ENCODE measurements at places on chromosomes 3 and 15.

- DNase-seq, result no peak
Measured at GRCh38 chr15:100909989-100910955, 8.9 kb upstream of the LRRK1 start.

- no peak for DNase-seq
Measured at GRCh38 chr3:171811295-171811912, 1.1 kb upstream of the PLD1 start.

DNA sequence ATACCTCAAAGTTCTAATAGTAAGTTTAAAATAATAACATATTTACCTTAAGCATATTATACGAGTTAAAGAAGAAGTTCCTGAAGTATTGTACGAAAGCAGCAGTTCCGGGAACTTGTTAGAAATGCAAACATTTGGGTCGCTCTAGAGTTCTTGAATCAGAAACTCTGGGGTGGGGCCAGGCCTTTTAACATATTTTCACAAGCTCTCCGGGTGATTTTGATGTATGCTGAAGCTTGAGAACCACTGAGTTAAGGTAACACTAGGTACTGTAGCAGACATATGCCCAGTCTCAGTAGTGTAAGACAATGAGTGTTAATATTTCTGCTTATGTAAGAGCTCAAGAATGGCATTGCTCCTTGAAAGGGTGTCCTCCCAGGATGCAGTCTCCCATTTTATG is 461.1 kb downstream of the C3orf38 start:
- DNase-seq, result no peak

DNA sequence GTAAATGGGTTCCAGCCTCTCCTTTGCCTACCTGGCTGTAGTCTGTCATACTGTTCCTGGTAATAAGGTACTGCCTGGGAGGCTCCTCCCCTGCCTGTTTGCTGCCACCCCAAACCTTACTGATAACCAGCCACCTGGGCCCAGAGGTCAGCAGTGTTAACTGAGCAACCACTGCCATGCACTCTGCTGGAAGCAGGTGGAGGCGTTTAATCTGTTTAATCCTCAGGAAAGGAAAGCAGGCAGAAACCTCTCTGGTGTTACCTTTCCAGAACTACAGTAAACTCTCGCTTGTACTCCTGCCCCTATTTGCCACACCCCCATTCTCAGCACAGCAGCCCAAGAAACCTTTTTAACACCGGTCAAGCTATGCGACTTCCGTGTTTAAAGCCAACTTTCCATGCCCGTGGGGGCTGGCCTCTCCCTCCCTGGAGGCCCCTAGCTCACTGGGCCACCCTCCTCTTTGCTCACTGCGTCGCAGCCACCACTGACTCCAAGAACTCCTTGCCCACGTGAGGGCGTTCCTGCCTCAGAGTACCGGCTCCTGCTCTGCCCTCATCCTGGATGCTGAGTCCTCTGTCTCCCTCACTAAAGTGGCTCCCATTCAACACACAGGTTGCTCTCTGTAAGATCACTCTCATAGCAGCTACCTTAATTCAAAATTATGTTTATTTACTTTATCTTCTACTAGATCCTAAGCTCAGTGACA is 8.3 kb downstream of the BDH1 start:
- DNase-seq, result no peak

GRCh38 chr15:74786551-74787165 is 4.8 kb downstream of the CSK start:
- DNase-seq, result no peak

GRCh38 chr15:64600794-64601193 is 140.4 kb downstream of the ZNF609 start:
- DNase-seq, result no peak

DNA sequence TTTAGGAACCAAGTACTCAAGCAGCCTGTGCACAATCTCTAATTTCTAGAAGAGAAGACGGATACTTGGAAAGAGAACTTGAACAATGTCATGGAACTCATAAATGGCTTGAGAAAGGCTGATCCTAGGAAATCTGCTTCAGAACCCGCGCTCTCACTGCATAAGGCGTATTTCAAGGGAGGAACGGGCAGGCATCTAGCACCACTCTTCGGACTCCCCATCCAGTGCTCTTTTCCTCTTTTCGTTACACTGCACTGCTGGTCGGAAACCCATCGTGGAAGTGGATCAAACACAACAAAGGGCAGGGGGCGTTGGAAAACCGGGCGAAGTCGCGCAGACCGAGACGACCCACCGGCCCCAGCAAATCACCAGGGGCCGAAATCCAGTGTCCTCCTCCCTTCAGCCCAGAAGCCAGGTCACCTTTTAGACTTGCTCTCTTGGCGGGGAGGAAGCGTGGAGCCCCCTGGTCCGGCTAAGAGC is 539 bp upstream of the TLNRD1 start:
- DNase-seq, result no peak

DNA sequence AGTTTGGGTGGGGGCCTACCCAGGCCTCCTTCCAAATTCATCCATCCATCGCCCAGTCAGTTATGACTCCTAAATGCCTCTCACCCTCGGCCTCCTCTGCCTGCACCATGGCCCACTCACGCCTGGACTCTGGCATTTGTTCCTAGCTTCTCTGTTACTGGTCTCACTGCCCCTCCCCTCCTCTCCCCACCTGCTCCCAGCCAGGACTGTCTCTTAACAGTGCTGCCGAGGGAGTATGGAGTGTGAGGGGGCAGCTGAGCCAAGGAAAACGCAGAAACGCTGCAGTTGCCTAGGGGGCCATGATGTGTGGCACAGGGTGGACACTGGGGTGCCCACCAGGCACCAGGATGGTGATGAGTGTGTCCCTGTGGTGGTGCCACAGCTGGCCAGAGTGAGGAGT is 3.1 kb downstream of the RCCD1 start:
- DNase-seq, result no peak

Measured in stimulated activated CD4-positive, alpha-beta T cell treated with anti-CD3 and anti-CD28 coated beads, Interleukin-15, amount 100 ng/mL, for 48 hours (primary cell).